ENCODE measurements at places on chromosomes 12 and 14. TPM values are rescaled to one million over a fixed set of nuclear protein-coding genes. Genes with fewer than 3 reads are reported as not detected.

Gene RGS6
- total RNA-seq = 22.4 TPM

Gene KRT78
- not detected for total RNA-seq

Gene RPL10L
- not detected for total RNA-seq

DNA sequence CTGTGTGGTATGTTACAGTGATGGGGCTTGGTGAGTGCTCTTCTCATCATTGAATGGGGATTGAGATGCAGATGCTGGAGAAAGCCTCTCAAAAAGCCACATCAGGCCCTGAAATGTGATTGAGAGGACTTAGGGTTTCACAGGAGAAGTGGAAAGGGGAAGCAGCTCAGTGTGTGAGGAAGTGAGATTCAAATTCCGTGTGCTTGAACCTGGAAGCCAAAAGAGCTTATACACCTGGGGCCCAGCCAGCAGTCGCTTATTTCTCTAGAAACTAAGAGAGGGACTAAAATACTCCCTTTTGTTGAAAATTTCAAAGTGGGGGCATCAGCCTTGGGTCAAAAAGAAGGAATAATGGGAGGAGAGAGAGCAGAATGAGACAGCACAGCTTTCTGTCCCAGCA is 39.1 kb upstream of the GZMB start:
- no peak for DNase-seq

DNA sequence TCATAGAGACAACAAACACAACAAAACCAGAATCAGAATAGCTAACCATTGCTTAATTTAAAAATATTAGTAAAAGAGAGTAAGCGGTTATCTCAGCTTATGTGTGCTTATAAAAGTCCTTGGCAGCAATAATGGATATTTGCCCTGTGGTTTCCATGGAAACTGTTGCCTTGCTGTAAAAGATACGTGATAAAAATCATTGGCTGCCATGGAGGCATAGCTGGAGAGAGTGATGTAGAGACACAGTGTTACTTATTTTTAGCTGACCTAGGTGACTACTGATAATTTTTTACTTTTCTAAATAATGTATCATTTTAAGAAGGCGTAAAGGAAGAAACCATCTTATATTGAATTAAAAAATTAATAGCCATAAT is 92.9 kb downstream of the ERC1 start:
- DNase-seq = no peak

DNA sequence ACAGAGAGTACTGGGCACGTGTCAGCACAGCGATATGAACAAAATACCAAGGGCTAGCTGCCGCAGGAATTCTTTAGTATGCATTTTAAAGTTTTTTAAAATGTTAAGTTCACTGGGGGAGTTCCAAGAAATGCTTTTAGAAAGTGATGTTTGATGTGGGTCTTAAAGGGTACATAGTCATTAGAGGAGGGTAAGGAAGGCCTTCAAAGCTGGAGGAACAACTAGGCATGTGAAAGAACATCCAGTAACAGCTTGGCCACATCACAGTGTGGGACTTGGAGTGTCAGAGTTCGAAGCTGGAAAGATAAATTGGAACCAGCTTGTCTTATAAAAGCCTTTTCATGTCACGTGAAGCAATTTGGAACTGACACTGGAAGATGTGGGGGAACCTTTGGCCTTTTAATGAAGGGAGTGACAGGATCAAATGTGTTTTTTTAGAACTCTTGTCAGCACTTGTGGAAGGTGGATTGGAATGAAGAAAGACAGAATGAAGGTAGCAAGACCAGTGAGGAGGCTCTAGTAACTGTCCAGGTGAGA is 57.7 kb downstream of the WDR20 start:
- no peak for DNase-seq

- no peak for DNase-seq
Observed at GRCh38 chr12:40286583-40286982, 61.8 kb downstream of the LRRK2 start.
